ENCODE measurements at places on chromosomes 3 and 15.
A peak's percentile ranks its signal among the peaks of the same experiment; 100 is the strongest.

DNA sequence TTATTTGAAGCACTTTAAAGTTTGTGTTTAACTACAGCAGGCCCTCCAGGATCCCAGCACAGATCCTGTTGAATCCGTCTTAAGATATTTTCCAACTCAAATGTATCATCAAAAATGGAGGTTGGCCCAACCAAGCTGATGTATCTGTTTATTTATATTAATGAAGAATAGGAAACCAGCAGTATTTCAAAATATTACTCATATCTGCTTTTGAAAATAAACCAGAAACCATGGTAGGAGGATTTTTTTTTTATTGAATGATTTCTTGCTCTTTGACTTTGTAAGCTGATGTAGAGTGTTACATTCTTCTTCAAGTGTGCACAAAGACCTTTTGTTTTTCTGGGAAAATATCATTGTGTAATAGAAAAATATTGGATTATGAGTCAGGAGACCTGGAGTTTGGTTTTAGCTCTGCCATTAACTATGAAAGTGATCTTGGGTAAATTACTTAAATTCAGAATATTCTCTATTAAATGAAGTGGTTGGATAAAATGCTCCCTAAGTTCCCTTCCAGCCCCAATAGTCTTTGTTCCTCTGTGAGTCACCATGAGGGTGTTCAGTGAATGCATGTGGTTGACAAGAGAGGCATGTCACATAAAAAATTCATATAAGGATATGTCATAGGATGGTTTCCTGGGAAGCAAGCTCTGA is 221.3 kb upstream of the GAP43 start:
- DNase-seq = peak; percentile 92

DNA sequence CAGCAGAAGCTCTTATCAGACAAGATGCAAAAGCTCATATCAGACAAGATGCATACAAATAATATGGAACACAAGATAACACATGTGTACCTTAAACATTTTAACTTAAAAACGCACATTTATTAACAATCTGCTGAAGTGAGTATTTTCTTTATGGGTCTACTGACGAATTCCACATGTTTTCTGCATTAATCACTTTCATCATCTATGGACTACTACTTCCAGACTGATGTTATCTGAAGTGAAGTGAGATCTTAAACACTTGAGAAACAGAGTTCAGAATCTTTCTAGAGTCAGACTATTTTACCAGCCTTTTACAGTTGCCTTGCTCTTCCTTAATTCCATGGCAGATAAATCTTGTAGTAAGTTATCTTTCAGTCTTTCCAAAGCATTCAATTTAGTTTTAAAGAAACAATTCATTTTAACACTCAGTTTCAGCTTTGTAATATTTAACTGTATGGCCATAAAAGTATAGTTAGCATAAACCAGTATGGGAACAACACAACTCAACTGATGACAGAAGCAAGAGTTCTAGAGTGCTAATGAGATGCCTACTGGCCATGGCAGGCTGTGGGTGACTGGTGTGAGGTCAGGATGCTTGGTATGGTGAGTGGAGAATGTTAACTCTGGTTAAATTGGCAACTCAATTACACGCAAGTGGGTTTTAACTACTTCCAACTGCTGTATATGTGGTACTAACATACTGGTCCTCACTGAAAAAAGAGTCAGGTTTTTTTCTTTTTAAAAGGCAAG is 9.8 kb downstream of the CMTM6 start:
- DNase-seq = peak; percentile 22

DNA sequence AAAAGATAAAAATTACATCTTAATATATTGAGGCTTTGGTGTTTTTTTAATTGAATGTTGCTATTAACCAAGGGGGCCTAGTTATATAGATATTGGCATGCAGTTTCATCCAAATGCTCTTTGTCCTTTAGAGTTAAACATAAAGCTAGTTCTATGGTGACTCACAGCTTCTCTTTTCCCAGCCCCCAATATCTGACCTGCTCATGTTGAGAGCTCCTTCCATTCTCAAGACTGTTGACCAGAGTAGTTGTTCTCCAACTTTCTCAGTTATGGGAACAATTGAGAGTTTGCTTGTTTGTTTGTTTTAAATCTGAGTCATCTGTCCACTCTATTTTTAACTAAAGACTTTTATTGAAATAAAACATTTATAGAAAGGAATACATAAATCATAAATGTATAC is 15.8 kb upstream of the RARB start:
- DNase-seq = no peak

GRCh38 chr3:132344666-132345280 is 27.6 kb downstream of the ACP3 start:
- DNase-seq = peak; percentile 14

DNA sequence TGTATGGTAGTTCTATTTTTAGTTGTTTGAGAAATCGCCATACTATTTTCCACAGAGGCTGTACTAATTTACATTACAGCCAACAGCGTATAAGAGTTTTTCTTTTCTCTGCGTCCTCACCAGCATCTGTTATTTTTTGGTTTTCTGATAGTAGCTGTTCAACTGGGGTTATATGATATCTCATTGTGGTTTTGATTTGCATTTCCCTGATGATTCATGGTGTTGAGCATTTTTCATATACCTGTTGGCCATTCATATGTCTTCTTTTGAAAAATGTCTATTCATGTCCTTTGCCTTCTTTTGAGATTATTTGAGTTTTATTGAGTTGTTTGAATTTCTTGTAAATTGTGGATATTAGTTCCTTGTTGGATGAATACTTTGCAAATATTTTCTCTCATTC is 114.6 kb downstream of the LRRK1 start:
- no peak for DNase-seq
